Neural progenitor cell (in vitro differentiated cells): ENCODE measurements at places on chromosomes 16 and 17.

GRCh38 chr17:13320046-13320785 lies 281.5 kb downstream of the HS3ST3A1 start:
- no peak for DNase-seq

DNA sequence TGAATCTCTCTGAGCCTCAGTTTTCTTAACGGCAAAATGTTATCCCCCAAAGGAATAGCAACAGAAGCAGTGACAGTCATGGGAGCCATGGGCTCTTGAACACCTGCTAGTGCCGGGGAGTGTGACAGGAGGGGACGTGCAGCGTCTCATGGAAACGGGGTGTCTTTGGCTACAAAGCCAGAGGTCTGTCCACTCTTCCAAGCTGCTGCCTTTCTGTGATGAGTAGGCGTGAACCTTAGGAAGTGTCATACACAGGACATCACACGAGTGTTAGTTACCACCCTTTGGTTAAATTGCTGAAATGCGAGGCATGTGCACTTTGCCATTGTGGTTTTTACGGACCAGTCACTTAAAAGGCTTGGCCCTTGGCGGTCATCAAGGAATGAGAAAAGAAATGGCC lies 93.4 kb downstream of the IRF8 start:
- DNase-seq = no peak

DNA sequence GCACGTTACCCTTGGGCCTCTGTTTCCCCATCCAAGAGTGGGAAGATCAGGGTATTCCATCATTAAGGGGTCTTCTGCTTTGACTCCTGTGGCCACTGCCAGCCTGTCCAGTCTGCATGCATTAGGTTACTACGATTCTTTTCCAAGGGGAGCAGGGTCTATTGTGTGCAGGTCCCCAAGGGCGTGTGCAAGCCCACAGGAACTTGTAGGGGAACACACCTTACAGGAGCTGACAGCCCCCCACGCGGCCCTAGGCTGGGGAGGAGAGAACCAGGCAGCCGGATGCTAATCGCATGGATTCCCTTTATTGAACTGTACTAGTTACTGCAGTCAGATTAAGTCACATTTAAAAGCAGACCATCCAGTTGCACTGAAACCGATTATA lies 116.7 kb downstream of the C16orf78 start:
- no peak for DNase-seq

DNA sequence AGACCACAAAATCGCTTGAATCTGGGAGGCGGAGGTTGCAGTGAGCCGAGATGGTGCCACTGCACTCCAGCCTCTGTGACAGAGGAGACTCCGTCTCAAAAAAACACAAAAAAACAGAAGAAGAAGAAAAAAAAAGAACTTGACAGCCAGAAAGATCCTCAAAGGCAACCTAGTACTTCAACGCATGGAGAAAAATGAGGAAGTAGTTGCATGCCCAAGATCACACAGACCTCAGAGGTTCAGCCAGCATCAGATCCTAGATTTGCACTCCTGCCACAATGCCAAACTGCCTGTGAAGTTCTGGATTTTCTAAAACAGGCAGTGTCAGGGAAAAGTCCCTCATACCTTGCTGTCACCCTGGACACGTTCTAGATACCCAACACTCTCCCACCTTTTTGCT lies 1.5 kb downstream of the ATPAF2 start:
- no peak for DNase-seq

DNA sequence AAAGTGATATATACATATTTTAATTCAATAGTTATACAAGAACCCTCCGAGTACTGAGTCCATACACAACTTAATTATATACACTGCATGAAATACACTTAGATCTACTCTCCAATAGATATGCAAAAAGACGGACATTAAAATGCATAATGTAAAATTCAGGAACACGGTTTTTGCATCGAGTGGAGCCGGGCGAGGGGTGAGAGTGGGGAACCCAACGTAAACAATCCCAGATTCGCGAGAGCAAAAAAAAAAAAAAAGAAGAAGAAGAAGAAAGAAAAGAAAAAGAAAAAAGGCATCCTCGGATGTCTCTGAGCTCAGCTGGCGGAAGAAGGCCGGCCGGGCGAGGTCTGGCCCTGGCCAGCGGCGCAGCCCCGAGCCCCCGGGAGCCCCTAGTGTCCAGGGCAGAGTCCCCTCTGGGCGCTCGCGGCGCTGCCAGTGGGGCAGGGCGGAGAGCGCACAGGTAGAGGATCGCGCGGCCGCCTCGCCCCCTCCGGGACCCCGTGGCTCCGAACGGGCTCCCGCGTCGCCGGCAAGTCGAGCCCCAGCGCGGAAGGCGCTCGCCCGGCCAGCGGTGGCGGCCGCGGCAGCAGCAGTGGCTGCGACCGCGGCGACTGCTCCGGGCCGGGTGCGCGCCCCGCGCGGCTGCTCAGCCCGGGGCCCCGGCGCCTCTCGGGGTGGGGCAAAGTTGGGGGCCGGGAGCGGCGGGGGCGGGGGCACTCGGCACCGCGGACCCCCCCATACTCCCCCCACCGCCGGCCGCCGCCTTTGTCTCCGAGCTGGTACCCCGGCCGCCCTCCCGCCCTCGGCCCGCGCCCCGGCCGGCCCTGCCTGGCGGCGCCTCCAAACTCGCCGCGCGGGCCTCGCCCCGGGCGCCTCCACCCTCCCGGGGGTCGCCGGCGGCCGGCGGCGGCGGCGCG lies 9.6 kb upstream of the ZFHX3 start:
- DNase-seq = peak; percentile 75

- DNase-seq = no peak
These were observed 301.3 kb downstream of the SOX9 start for GRCh38 chr17:72422204-72422504.

- no peak for DNase-seq
These were observed 15.6 kb downstream of the CNTROB start for GRCh38 chr17:7947651-7948050.

DNA sequence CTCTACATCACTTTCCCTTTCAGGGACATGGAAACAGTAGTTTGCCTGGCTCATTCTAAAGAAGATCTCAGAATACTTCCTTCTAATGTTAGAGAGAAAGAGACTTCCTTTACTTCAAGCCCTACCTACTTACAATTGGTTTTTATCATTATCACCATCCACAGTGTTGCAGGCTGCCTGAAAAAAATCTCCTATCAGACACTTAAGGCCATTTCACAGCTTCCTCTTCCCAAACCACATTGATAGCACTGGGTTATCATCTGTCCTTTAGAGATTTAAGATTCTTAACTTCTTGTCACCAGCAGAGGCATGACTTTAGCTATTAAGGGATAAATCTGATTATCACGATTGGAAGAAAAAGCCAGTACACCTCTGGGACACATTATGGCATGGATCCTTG lies 178.5 kb upstream of the TBX2 start:
- no peak for DNase-seq
